Type B pancreatic cell (in vitro differentiated cells): ENCODE measurements at places on chromosomes 2 and 18.

- no peak for DNase-seq
These were observed 390.2 kb downstream of the THSD7B start for GRCh38 chr2:137155356-137156104.

DNA sequence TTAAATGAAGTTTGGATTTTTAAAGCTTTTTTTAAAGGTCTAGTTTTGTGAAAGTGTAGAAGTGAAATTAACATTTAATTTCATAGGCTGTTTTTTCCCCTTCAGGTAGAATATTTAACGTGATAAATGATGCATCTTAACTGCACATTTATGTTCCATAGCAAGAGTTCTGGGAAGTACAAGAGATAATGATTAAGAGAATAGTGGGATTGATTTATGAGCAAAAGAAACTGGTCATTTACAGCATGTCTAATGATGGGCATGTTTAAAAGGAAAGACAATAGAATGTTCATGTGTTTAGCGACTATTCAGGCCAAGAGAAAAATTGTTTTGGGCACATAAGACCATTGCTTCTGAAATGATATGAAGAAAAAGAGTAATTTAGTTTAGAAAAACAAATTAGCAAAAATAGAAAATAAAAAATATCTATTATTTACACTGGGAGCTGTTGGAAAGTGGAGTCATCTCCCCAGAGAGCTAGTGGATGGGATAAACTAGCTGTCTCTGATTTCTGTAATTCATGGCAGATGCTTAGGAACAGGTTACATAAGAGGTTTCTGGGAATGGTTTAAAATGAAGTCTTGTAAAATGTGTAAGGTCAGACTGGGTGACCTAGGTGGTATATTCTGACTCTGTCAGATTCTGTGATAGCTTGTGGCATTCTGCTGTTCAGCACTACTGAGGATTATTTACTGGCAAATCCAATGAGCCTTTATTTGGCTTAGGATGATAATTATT is 60.7 kb downstream of the WDR7 start:
- no peak for DNase-seq

- no peak for DNase-seq
These were observed 19.0 kb upstream of the DIPK1C start for GRCh38 chr18:74476140-74476539.

DNA sequence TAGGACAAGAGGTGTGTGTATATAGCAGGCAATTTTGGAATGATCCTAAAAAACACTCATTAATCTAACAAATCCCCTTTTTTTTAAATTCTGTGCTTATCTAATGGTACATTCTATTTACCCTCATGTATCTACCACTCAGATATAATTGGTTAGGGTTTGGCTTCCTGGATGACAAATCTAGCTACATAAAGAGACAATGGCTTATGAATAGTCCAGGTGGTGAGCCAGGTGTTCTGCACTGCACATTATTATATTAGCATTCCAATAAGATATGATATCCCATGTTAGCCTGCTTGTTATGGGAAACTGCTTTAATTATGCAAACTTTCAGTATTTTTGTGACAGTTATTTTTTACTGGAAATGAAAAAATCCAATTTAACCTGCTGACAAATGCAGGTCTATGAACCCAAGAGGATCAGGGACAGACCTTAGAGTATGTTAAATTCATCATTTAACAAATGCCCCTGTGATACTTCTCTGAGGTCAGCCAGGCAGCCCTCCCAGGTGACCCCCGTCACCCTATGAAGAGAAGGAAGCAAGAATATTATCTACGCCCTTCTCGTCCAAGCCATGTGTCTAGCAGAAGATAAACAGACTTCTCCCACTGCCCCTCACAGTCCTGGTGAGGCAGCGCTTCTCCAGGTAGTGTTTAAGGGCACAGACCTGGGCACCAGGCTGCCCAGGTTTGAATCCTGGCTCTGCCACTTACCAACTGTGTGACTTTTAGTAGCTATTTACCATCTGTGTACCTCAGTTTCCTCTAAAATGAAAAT is 83.0 kb downstream of the ADD2 start:
- DNase-seq, result no peak

DNA sequence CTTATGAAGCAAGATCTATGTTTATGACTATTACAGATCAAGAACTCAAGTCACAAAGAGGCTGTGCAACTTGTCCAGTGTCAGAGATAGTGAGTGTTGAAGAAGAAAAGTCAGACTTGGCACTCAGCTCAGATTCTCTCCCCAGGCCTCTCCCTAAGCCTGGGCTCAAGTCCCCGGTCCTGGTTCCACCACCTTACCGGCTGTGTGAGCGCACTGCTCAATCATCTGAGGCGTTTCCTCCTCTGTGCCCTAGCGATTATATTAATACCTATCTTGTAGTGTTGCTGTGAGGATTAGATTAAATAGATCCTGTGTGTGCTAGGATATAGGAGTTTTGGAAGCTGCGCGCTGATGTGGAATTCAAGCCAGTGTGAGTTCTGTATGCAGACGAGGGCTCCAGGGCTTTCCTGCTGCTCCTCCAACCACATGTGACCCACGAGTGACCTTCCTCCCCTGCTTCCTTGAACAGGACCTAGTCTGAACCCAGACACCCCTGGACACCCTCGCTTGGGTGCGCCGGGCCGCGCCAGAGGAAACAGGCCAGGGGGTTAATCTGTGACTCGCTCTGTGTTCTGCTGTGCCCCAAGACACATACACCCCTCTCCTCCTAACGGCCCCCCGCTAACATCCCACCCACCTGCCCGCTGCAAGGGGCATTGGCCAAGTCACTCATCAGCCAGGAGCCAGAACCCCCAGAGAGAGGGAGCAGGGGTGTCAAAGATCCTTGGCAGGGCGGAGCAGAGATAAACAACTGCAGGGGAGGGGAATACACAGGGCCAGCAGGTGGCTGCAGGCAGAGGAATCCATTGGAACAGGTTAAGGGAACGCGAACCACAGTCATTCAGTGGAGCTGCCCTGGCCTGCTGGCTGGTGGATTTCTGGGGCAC is 38.3 kb downstream of the TNS1 start:
- DNase-seq, result no peak

DNA sequence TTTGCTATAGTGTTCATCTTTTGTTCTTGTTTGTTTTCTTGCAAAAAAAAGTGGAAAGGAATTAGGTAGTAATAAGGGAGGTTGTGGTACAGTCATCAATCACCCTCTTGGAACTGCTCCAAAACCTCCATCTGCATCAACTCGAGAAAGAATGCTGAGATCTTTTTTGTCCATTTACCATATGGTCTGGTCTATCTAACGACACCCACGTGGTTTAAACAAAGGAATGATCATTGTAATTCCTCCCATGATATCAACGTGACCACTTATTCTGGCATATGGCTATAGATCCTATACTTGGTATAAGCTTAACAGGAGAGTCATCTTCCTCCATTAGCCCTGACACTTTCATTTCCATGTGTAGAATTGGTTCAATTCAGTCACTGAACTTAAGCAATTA is 1025.3 kb upstream of the NXPH2 start:
- no peak for DNase-seq

- DNase-seq, result no peak
These were observed 118.1 kb downstream of the KLHL29 start for GRCh38 chr2:23503097-23503496.

GRCh38 chr2:26088038-26088643 is 54.3 kb downstream of the RAB10 start:
- no peak for DNase-seq

- DNase-seq, result peak; percentile 16
These were observed 34.5 kb downstream of the SLC4A3 start for GRCh38 chr2:219661955-219662395.

- DNase-seq, result no peak
These were observed 31.2 kb upstream of the GTF2A1L start for GRCh38 chr2:48586433-48586832.

DNA sequence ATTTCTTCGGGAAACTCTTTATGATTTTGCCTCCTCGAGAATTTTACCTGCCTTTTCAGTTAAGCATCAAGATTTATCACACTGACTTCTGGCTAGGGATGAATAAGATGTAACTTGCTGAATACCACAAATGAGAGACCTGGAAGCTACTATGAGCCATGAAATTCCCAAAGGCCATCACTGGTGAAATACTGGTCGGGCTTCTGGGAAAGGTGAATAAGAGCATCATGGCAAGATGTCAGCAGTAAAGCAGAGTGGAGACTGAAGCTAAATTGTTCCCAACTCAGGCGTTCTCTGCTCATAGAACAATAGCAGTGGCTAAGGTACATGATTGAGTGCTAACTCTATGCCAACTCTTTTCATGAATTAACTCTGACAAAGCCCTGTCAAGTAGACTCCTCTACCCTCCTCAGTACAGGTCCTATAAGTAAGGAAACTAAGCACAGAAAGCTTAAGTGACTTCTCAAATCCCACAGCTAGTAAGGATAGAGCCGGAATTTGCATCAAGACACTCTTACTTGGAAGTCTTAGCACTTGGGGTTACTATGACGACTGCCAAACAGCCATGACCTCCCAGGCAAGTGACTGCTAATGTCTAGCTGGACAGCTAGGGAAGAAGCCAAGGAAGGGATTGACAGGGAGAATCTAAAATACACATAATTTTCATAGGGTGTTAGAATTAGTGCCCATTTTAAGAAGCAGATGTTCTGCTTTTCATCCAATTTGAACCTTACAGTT is 22.7 kb upstream of the DSC3 start:
- no peak for DNase-seq

GRCh38 chr2:29062371-29062770 is 12.0 kb downstream of the PCARE start:
- no peak for DNase-seq
